ENCODE measurements at places on chromosomes 5 and 9. TPM values are rescaled to one million over a fixed set of nuclear protein-coding genes. Genes with fewer than 3 reads are reported as not detected.

Gene AQP3
- 10.7 TPM for total RNA-seq

Gene ZNG1A
- total RNA-seq, result 18.4 TPM

Gene UBLCP1
- total RNA-seq, result 14.8 TPM

Gene FAF2
- total RNA-seq, result 13.1 TPM

Gene FLT4
- total RNA-seq, result 13.7 TPM

Gene SPINK4
- not detected for total RNA-seq

Gene FOXI1
- total RNA-seq, result not detected

DNA sequence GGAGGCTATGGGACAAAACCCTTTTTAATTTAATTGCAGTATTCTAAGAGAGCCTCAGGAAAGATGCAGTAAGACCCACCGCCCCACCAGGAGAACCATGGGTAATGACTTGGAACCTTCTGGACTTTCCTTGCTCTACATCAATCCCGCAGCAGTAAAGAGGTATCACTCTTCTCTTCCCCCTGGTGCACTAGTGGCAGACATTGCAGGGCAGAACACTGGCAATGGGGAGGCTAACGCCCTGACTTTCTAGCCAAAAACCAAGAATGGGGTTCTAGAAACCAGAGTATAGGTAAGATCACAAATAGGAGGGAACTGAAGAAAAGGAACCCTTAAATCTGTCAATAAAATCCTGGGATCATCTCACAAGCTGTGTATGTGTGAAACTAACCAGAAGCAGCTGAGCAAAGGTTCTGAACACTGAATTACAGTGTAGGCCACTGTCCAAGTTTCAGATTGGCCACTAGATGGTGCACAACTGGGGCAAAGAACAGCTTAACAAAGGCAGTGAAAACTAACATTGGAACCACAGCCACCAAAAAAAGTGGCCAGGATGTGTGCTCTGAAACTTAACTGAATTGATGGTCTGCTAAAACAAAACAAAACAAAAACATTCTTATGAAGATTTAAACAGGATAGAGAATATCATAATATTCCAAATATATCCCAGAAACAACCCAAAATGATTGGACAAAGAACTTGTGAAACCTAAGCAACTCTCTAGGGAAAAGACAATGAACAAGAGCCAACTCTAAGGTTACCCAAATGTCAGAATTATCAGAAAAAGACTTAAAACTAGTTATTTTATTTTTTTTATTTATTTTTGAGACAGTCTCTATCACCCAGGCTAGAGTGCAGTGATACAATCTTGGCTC is 6.6 kb upstream of the FAM151B start:
- no peak for DNase-seq

DNA sequence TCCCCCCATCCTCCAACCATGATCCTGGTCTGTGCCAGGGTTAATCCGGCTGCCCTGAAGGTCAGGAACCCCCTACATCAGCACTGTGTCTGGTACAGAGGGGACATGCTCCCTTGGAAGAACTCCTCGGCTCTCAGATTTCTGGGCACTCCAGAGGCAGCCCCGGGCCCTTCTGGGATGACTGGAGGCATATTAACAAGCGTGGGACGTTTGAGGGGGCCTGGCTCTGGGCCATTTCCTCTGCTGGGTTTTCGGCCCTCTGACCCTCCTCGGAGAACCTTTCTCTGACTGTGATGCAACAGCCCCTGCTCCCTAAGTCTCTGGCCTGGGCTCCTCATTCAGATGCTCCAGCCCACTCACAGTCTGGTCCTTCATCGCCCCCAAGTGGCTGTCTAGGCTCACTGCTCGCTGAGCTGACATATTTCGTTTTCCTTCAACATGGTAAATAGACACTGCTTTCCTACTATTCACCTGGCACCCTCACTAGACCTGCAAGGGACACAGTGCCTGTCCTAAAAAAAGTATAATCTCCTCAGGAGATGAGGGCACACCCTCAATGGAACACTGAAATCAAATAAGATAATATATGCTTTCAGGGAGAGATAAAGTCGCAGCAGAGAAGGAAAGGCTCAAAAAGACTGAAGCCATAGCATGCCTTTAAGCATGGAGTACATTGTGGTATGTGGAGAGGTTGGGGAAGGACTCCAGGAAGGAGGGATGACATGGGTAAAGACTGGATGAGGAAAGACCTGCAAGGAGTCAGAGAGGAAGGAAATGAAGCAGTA is 404.7 kb upstream of the TRPC7 start:
- peak; percentile 72 for DNase-seq

DNA sequence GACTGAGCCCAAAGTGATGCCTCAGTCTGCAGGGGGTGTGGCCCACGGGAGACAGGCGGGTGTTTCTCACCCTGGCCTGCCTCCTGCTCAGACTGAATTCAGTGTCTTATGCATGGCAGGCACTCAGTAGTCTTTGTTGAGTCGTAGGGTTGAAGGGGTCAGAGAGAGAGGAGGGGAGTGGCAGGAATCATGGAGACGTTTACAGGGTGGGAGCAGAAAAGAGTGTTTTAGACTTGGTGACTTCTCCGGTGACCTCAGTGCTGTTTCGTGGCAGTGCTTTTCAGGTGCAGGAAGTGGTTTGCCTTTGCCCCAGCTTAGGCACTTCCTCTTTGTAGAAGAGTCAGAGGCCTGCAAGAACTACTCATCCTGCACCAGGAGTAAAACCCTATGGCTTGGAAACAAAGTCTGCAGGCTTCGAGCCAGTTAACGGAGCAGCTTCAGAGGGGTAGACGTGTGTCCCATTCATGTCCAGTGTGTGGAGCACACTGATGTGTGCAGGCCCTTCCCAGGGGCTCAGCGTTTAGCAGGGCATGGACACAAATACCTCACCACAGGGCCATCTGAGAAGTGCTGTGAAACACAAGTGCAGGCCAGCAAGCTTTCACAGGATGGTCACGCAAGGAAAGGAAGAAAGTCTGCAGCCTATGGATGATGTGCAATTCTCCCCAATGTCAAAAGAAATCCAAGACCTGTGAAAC is 24.5 kb upstream of the SEMA4D start:
- DNase-seq, result no peak

DNA sequence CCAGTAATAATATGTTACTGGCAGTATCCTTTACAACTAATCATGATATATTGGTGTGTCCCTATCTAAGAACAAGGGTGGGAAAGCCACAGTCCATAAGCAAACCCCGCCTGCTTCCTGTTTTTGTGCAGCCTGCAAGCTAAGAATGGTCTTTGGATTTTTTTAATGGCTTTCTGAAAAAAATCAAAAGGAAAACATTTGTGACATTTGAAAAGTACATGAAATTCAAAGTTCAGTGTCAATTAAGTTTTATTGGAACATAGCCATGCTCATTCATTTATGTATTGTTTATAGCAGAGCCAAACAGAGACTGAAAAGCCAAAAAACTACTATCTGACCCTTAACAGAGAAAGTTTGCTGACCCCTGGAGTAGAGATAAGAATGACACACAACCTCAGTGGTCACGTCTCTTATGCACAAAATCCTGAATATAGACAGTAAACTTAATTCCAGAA is 12.8 kb upstream of the TMEM245 start:
- no peak for DNase-seq

- no peak for DNase-seq
Observed at GRCh38 chr5:45695804-45696156, 400 bp downstream of the HCN1 start.

- DNase-seq, result no peak
Observed at GRCh38 chr5:100722657-100723056, 180.4 kb downstream of the ST8SIA4 start.

DNA sequence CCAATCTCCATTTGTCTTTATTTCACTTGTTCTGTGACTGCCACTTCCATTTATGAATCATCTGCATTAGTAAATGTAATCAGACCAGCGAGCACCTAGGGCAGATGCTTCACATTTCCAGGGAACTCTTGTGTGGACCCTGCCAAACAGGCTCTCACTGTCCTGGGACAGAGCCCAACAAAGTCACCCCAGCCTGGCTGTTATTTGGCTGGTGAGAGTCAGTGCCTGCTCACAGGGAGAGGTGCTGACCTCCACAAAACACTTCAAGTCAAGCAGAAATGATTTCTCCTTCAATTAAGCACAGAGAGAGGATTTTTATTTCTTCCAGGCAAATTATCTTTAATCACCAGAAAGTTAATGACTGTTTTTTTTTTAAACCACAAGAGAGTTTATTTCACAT is 568.0 kb downstream of the MTRR start:
- no peak for DNase-seq

DNA sequence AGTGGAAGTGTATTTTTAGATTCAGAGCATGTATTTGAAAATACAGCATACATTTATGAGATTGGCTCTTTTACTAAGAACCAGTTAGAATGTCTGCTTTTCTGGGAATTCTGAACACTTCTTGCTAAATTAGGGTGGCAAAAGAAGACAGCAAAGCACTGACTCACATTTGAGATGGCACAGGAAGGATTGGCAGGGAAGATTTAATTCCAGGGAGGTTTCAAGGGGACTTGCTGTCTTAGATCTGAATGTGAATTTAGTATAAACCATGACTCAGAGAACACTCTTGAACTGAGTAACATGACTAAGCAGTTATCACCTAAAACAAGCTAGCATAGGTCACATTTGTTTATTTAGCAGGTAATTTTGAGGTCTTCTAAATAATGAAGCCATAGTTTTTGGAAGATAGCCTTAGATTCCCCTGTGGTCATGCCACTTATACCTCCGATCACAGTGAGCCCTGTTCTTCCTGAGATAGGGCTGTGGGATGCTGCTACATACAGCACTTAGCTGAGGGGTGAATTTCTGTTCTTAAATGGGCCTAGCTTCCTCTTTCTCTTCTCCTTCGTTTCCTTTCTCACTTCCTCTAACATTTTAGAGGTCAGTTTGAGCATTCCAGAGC is 173.8 kb downstream of the PCSK1 start:
- DNase-seq, result no peak

DNA sequence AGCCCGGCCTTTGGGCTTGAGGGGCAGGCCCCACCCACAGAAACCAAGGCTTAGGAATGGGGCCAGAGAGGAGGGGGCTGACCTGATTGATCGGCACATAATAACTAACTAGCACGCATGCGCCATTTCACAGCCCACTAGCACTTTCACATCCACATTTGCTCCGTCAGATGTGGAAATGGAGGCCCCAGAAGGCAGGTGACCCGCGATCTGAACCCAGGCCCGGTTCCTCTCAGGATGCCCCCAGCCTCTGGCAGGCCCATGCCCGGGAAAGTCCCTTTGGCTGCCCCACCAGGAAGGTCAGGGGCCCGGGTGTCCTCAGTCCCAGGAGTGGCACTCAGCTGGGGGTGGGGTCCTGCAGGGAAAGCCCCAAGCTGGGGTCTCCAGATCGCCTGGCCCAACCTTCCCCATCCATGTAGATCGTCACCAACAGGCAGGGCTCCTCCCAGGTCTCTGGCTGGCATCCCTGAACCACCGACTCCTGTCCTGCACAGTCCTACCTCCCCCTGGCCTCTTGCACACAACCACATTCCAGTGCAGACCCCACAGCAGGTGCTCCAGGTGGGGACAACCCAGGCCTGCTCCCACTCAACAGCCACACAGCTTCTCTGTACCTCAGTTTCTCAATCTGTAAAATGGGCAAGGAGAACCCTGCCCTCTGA is 46.7 kb downstream of the VAV2 start:
- DNase-seq, result peak; percentile 43

DNA sequence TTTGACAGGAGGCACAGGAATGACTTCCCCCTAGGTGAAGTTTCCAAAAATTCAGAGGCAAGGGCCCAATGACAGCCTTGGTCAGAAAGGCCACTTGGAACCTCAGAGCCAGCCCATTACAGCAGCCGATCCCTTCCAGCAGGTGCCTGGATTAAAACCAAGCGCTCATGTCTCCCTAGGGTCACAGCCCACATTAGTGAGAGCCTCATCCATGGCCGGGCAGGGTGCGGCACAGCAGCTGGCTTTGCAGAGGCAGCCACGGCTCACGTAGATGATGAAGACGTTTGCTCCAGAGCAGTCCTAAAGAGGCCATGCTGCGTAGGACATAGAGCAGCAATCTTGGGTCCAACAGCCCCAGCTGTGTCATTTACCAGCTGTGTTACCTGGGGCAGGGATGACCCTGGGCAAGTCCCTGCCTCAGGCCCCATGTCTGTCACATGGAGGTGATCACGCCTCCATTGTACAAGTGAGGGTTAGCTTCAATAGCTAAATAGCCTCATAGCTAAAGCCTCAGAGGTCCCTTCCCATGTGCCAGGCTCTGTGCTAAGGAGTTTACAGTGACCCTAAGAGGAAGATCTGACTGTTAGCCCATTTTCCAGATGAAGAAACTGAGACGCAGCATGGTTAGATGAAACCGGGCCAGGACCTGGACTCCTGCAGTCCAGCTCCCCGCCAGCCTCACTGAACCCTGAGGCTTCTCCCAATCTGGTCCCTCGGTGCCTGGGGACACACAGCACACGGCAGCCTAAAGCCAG is 39.2 kb downstream of the NEK6 start:
- DNase-seq, result no peak

DNA sequence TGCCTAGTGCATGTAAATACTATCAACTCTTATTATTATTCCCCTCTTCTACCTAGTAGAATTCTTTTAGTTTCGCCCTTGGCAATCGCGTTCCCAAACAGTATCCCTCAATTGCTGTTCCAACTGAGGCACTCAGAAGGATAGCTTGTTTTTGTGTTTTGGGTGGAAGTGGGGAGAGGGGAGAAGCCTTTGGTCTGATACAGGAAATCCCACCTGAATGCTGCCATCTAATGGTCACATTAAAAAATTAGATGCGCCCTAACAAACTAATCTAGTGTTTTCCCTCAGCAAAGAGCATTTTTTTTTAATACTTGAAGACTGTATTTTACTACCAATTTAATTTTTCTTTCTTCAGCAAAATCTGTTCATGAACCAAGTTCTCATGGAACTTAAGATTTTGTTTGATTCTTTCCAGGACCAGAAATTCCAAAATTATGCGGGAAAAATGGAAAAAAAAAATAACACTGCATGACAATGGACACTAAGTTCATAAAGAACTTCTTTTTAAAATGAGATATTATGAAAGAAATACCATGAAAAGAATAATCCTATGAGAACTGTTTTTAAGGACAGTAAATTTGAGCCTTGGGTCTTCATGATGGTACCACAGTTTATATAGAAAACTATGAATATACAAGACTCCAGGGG is 22.2 kb upstream of the GLDC start:
- no peak for DNase-seq

GRCh38 chr9:130254747-130255630 is 10.6 kb upstream of the HMCN2 start:
- no peak for DNase-seq

- no peak for DNase-seq
Observed at GRCh38 chr5:96946381-96946780, 10.5 kb downstream of the LNPEP start.

- no peak for DNase-seq
Observed at GRCh38 chr9:69431777-69432176, 106.8 kb downstream of the ENTREP1 start.

- no peak for DNase-seq
Observed at GRCh38 chr5:10757043-10757442, 4.0 kb downstream of the DAP start.

GRCh38 chr5:27748847-27749246 is 710.5 kb upstream of the CDH9 start:
- DNase-seq, result no peak

GRCh38 chr9:113888336-113888735 is 12.2 kb downstream of the ZNF618 start:
- DNase-seq, result no peak

GRCh38 chr9:96460470-96460869 is 10.5 kb downstream of the HABP4 start:
- DNase-seq, result no peak

GRCh38 chr5:168030912-168031311 is 260.5 kb upstream of the WWC1 start:
- DNase-seq, result no peak
